Neural crest cell (in vitro differentiated cells): ENCODE measurements at places on chromosomes 16 and 17. TPM values are rescaled to one million over a fixed set of nuclear protein-coding genes. Genes with fewer than 3 reads are reported as not detected.

G6PC1 gene
- not detected in 2 replicates for total RNA-seq

DNAJA2 gene
- total RNA-seq, result 65.3 and 67.2 TPM in 2 replicates

UTS2R gene
- total RNA-seq, result not detected in 2 replicates

SLC38A7 gene
- 31.7 and 31.8 TPM in 2 replicates for total RNA-seq

TMEM100 gene
- total RNA-seq, result 0.23 and 0.54 TPM in 2 replicates

KRT20 gene
- total RNA-seq, result not detected in 2 replicates

CCDC40 gene
- 22.7 and 23.8 TPM in 2 replicates for total RNA-seq

EVPLL gene
- total RNA-seq, result not detected in 2 replicates

P2RX1 gene
- total RNA-seq, result not detected in 2 replicates

HBQ1 gene
- 1.8 and 2.9 TPM in 2 replicates for total RNA-seq

ABCC11 gene
- 0.09 and 0.20 TPM in 2 replicates for total RNA-seq

TM4SF5 gene
- not detected in 2 replicates for total RNA-seq

NPIPB6 gene
- 1.5 and 3.2 TPM in 2 replicates for total RNA-seq

NHERF2 gene
- 7.6 and 8.1 TPM in 2 replicates for total RNA-seq

TEX19 gene
- total RNA-seq, result 0.20 and 0.23 TPM in 2 replicates

ARMC7 gene
- 15.6 and 15.8 TPM in 2 replicates for total RNA-seq

ARL5C gene
- total RNA-seq, result not detected in 2 replicates

ARHGAP23 gene
- total RNA-seq, result 25.7 and 30.0 TPM in 2 replicates

CPPED1 gene
- total RNA-seq, result 6.9 and 7.6 TPM in 2 replicates

PIK3R5 gene
- total RNA-seq, result 0.52 and 1.4 TPM in 2 replicates

KRTAP1-5 gene
- total RNA-seq, result not detected in 2 replicates

ABCA10 gene
- total RNA-seq, result 0.64 and 0.82 TPM in 2 replicates

OTOP3 gene
- total RNA-seq, result not detected in 2 replicates

TP53TG3F gene
- not detected in 2 replicates for total RNA-seq

ABCA3 gene
- total RNA-seq, result 19.6 TPM in 2 replicates

HS3ST2 gene
- total RNA-seq, result not detected in 2 replicates

TBC1D3K gene
- total RNA-seq, result not detected in 2 replicates

ALDH3A1 gene
- total RNA-seq, result 0.64 TPM in 1 of 2 replicates, not detected in the other

MT1H gene
- not detected in 2 replicates for total RNA-seq

SLC6A2 gene
- total RNA-seq, result not detected in 2 replicates
